ENCODE measurements at places on chromosomes 16 and 17.

GRCh38 chr17:64537488-64537887, 30.7 kb downstream of the CEP95 start:
- DNase-seq, result no peak

- no peak for DNase-seq
Measured at GRCh38 chr17:50955667-50956120, 89.5 kb upstream of the TOB1 start.

DNA sequence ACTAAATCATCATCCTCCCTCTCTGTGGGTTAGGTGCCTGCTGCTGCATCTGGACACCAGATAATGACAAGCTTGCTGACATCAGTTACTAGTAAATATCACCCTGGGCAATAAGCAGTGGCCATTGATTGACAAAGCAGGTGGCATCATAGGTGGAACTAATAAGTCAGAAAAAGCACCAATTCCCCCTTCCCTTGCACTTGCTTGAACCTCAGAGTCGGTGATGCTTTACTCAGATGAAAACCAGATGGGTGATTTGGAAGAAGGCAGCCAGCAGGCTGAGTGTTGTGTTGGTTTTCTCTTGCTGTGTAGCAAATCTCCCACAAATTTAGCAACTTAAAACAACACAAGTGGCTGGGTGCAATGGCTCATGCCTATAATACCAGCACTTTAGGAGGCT, 146.9 kb upstream of the NOL11 start:
- DNase-seq, result peak; percentile 22

DNA sequence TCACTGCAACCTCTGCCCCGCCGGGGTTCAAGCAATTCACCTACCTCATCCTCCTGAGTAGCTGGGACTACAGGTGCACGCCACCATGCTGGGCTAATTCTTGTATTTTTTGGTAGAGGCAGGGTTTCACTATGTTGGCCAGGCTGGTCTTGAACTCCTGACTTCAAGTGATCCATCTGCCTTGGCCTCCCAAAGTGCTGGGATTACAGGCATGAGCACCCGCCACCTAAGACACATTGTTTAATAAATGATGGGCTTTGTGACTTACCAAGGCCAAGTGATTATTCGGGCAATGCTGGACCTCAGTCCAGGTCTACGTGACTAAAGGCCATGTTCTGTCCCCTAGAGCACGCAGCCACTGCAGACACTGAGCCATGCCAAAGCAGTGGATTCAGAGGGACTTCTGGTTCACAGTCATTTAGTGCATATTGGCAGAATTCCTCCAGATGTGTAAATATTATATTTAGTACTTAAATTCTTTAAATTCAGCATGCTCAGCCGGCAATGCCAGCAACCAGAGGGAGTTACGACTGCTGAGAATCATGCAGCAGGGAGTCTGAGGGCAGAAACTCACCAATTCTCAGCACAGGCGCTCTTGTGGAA, 4.8 kb upstream of the ERCC4 start:
- no peak for DNase-seq

GRCh38 chr17:43546319-43547188, at the start of gene ETV4:
ETV4 (minus strand) TSS chr17:43546340; CDS start chr17:43545617, 723 bp downstream.
- DNase-seq, result peak; percentile 98

- peak; percentile 9 for DNase-seq
Measured at GRCh38 chr16:64051824-64052223, 1070.0 kb downstream of the CDH11 start.

GRCh38 chr17:4043862-4044261, 79.6 kb upstream of the ATP2A3 start:
- DNase-seq, result no peak

DNA sequence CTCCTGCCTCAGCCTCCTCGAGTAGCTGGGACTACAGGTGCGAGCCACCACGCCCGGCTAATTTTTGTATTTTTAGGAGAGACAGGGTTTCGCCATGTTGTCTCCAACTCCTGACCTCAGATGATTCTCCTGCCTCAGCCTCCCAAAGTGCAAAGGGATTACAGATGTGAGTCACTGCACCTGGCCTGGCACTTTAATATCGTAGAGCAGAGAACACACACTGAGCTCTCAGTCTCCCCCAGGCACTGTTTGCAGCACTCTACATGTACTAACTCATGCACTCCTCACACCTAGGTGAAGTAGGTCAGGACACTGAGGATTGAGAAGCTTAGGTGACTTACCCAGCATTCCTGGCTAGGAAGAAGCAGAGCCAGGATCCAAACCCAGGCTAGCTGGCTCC, 15.0 kb downstream of the C17orf100 start:
- DNase-seq, result no peak

GRCh38 chr17:429589-429988, 77.0 kb upstream of the RPH3AL start:
- DNase-seq, result no peak

- DNase-seq, result no peak
Measured at GRCh38 chr16:85574672-85575475, 38.2 kb upstream of the GSE1 start.

GRCh38 chr17:16398270-16399267, 16.8 kb upstream of the TRPV2 start:
- DNase-seq, result no peak

- DNase-seq, result peak; percentile 81
Measured at GRCh38 chr16:49876716-49877129, 20.8 kb upstream of the ZNF423 start.

DNA sequence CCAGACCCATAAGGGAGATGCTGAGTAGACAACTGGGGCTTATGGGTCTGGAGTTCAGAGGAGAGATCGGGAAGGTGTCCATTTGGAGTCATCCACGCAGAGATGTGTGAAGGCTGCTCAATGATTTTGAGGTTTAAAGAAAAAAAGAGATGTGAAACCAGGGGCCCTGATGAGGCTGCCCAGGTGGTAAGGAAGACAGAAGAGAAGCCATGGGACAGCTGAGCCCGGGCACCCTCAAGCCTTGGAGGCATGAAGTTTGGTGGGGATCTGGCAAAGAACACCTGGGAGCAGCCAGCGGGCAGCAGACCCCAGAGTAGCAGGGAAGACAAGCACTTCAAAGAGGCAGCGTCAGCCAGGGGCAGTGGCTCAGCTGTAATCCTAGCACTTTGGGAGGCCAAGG, 20.8 kb upstream of the MYO15B start:
- no peak for DNase-seq

GRCh38 chr16:51931653-51932052, 615.3 kb downstream of the TOX3 start:
- no peak for DNase-seq

GRCh38 chr17:57603978-57604377, 141.1 kb downstream of the CCDC182 start:
- no peak for DNase-seq

DNA sequence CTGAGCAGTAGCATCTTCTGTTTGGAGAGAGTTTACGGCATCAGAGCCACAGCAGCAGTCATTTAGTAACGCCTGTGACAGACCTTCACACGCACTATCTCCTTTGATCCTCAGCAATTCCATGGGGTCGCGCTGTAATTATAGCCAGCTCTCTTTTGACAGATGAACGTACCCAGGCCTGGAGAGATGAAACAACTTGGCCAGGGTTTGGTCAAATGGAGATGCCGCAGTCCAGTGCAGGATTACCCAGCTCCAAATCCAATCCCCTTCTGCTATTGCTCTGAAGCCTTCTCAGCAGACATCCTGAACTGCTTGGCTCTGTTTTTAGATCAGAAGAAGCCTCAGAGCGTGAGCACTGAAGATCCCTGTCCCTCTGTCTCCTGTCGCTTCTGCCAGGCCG, 83.9 kb downstream of the SOX9 start:
- no peak for DNase-seq

DNA sequence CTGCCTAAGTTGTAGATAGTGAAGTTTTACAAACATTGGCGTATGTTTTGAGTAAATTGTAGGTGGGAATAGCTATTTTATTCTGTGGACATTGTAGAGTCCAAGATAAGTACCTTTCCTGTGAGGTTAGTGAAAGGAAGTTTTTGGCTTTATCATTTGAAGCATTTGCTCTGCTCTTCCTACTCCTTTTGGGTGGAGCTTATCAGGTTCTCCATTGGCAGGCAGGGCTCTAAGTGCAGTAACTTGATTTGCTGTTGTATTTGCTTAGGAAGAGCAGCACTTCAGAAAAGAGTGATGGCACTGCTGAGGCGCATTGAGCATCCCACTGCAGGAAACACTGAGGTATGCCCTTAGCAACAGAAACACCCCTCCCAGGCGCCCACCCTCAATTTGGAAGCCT, 70.1 kb downstream of the OMG start:
- DNase-seq, result no peak

- DNase-seq, result no peak
Measured at GRCh38 chr17:53472586-53472985, 350.1 kb upstream of the KIF2B start.

GRCh38 chr16:48101069-48101674, 54.6 kb downstream of the ABCC12 start:
- no peak for DNase-seq

- DNase-seq, result no peak
Measured at GRCh38 chr16:88337021-88337420, 45.7 kb upstream of the ZNF469 start.

DNA sequence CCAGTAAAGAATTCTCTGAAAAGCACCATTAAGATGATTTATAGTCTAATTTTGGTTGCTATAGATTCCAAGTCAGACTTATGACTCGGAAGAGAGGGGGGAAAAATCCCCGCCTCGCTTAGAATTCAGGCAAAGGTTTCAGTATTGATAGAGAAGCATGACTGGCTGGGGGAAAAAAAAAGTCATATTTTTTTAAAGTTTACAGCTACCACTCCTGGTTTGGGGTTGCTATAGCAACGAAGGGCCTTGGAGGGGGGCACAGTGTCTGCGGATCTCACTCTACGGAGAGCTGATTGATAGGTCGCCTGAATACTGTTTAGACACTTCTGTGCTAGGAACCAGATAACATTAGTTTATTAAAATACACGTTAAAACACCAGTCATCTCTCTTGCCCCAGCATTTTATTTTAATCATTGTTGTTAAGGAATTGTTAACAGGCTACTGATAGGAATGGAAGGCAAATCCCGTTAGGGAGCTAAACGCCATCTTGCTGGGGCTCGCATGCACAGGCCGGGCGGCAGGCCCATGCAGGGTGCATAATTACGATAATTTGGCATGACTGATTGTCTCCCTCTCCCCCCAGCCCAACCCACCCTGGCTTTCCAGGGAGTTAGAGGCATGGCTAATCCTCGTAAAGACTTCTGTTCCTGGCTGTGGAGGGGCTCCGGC, 380.0 kb upstream of the XYLT1 start:
- no peak for DNase-seq

GRCh38 chr16:57196753-57197152, 10.6 kb downstream of the RSPRY1 start:
- DNase-seq, result no peak

- DNase-seq, result no peak
Measured at GRCh38 chr17:6135236-6135635, 65.1 kb downstream of the WSCD1 start.

DNA sequence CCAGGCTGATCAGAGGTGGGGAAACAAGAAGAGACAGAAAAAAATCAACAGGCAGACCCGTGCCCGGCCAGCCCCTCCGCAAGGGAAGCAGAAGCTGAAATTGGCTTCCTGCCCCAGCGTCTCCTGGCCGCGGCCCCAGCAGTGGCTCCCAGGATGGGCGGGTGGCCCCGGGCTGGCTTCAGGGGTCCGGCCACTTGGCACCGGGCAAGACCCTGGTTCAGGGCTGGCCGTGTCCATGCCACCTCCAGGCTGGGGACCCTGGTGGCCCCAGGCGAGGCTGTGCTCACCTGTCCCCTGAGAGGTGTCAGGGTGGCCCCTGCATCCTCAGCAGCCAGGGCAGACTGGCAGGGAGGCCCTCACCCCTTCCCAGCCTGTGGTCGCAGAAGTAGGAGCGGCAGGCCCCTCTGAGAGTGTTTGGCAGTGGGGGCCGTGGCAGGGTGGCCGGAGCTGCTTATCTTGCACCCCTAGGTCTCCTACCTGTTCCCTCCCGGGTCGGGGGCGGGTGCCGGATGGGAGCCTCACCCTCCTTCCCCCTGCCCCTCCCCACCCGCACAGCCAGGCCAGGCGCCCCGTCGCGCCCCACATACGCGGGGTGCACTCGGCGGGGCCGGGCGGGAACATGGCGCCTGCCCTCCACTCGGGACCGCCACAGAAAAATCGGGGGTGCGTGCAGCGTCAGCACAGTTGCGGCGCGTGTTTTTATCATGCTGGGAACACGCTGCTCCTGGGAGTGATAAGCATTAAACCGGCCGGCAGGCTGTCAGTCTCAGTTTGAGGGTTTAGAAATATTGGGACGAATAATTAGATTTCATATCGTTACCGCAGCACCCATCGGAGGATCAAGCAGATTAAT, 46.7 kb upstream of the ZC3H18 start:
- no peak for DNase-seq

DNA sequence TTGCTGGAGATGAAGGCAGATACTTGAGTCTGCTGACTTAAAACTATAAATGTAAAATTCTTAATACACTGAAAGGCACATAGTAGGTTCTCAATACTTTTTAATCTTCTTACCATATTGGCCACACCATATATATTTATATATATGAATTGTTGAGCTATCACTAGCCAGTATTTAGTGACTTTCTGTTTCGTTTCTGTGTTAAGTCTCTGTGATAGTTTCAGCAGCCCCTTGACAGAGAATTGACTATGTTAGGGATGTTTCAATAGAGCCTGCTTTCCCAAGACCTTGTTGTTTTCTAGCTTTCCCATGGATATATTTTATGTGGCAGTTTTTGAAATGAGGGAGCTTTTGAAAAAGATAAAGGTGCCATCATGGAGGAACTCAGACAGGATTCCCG, 206.5 kb upstream of the GOT2 start:
- DNase-seq, result no peak

DNA sequence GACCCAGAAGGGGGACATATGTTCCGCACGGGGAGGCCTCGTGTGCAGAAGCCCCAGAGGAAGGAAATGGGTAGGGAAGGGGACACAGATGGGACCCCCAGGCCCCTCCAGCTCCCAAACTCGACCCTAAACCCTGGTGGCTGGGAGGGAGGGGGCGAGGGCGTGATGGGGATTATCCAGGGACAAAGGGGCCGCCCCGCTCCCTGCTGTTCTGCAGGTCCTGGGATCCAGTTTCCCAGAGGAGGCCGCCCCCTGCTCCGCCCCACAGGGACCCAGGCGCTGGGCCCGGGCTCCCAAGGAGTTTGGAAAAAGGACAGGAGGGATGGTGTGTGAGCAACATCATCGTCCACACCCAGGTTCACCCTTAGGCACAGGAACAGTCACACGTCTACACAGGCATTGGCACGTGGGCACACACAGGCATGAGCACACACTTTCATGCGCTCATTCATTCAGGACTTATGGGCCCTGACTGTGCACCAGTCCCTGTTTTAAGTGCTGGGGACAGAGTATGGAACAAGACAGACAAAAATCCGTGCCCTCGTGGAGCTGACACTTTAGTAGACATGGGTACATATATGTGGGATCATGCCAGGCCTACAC, 12.8 kb upstream of the FBXL19 start:
- no peak for DNase-seq

GRCh38 chr16:49362230-49362629, 11.4 kb upstream of the C16orf78 start:
- no peak for DNase-seq
